Progenitor cell of endocrine pancreas (in vitro differentiated cells): ENCODE measurements at places on chromosomes 1 and 21.
A peak's percentile ranks its signal among the peaks of the same experiment; 100 is the strongest.

DNA sequence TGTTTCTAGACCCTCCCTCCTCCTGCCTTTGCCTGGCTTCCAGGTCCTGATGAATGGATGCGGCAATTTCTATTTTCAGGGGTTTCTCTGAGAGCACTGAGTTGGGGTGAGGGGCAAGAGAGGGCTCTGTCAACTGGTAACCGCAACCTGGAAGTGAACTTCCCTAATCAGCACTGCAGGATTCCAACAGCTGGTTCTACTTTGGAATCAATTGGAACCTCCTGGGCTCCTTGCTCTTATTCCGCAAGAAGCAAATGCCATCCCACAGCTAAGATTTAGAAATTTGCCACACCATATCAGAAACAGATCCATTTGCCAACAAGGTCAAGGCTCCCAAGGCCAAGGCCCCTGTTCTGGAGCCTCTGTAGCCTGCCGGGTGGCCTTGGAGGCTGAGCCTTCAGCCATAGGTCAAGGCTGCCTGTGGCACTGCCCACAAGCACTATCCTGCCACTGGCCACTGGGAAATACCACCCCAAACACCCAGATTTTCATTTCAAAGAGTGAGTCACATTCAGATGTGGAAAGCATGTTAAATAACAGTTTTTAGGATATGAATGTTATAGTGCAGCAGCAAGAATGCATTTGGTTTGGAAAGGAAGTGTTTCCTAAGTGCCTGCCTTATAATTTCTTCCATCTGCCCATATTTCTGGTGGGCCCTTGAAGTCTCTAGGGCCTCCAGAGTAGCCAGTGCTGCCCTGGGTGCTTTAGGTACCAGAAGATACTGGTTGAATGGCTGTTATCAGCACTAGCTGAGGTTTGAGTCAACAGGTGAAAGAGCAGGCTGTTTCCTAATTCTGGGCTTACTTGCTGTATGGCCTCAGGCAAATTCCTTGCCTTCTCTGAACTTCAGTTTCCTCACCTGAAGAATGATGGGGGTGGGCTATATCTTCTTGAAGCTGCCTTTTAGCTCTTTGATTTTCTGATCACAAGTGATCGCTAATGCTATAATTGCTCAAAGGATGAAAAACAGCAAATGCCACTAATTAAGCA lies 56.3 kb upstream of the JUN start:
- no peak for DNase-seq
- H3K27me3 ChIP-seq = peaks cover 11% of the 10 kb centered on the region
- no peaks in the 10 kb centered on the region for H3K4me1 ChIP-seq
- no peak overlapping the region for H3K4me3 ChIP-seq
- no peak overlapping the region for H3K27ac ChIP-seq
- H3K36me3 ChIP-seq = no peaks in the 10 kb centered on the region

DNA sequence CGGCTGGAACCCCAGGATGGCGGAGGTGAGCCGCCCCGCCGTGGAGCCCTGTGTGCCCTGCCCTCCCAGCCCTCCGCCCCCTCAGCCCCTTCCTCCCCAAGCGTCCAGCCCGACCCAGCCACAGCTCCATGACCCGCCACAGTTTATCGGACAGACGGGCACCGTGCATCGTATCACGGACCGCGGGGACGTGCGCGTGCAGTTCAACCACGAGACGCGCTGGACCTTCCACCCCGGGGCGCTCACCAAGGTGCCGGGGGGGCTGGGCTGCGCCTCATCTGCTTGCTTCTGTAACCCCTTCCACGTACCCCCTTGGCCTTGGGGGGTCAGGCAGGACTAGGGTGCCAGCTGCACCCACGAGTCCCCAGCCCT lies 6.6 kb upstream of the MMP23B start:
- H3K4me3 ChIP-seq = no peak overlapping the region
- DNase-seq = no peak
- H3K4me1 ChIP-seq = no peaks in the 10 kb centered on the region

DNA sequence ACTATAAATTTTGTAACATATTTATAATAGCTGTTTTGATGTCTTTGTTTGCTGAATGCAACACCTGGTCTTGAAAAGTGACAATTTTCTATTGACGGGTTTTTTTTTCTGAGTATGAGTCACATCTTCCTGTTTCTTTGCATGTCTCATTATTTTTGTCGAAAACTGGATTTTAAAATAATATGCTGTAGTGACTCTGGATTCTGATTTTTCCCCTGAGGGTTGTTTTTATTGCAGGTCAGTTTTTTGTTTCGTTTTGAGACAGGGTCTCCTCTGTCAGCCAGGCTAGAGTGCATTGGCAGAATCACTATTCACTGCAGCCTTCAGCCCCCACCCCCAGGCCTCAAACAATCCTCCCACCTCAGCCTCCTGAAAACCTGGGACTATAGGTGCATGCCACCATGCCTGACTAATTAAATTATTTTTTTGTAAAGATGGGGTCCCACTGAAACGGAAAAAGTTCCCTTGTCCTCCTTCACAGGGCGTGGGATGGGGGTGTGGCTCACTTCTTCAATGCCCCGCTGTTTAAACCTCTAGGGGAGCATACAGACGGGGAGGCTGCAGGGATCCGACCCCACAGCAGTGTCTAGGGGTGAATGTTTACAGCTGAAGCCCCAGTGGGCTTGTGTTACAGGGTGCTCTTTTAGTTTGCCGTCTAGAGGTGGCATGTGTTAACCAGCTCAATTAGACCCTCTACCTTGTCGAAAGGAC lies 11.3 kb upstream of the PPIE start:
- H3K27me3 ChIP-seq = peaks cover 80% of the 10 kb centered on the region
- DNase-seq = no peak
- no peaks in the 10 kb centered on the region for H3K36me3 ChIP-seq
- H3K27ac ChIP-seq = no peak overlapping the region

GRCh38 chr1:220887520-220888416 lies 8.5 kb downstream of the HLX start:
- H3K27ac ChIP-seq = no peak overlapping the region
- peaks cover 11% of the 10 kb centered on the region for H3K4me1 ChIP-seq
- H3K36me3 ChIP-seq = no peaks in the 10 kb centered on the region
- DNase-seq = no peak

DNA sequence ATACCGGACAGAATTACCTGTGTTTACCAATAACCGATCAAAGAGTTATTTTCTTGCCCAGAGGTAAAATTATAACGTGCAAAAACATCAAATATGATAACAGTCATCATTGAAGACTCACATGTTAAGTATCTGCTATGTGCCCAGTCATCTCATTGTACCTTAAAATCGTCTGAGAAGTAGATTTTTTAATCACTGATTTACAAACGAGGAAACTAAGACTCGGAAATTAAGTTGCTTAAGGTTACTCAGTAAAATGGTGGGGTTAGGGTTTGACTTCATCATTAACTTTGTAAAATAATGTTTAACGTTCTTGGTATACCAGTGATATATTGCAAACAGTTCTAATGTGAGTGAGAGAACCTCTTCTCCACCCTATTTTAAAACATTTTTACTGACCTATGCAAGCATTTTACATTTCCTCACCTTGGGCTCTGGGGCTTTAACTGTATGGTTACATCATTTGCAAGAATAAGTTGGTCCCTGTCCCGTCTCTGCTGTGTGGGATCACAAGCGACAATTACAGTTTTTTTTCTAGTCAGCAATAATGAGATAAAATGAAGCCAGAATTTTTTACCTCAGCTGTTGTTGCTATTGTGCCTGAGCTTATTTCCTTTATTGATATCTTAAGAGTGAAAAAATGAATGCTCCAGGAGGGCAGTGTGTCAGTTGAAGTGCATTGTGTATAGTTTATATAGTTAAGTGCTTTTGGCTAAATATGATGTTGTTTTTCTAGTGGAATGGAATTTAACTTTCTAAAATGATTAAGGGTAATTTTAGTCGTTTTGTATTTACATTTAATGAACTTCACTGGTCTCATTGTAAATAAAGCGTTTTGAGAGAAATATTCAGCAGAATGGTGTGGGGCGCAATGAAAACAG lies 2.7 kb downstream of the RPRD2 start:
- H3K4me3 ChIP-seq = peak overlapping the region; percentile 100
- peak overlapping the region; percentile 99 for H3K27ac ChIP-seq
- DNase-seq = no peak
- H3K4me1 ChIP-seq = peaks cover 27% of the 10 kb centered on the region
- no peaks in the 10 kb centered on the region for H3K27me3 ChIP-seq

DNA sequence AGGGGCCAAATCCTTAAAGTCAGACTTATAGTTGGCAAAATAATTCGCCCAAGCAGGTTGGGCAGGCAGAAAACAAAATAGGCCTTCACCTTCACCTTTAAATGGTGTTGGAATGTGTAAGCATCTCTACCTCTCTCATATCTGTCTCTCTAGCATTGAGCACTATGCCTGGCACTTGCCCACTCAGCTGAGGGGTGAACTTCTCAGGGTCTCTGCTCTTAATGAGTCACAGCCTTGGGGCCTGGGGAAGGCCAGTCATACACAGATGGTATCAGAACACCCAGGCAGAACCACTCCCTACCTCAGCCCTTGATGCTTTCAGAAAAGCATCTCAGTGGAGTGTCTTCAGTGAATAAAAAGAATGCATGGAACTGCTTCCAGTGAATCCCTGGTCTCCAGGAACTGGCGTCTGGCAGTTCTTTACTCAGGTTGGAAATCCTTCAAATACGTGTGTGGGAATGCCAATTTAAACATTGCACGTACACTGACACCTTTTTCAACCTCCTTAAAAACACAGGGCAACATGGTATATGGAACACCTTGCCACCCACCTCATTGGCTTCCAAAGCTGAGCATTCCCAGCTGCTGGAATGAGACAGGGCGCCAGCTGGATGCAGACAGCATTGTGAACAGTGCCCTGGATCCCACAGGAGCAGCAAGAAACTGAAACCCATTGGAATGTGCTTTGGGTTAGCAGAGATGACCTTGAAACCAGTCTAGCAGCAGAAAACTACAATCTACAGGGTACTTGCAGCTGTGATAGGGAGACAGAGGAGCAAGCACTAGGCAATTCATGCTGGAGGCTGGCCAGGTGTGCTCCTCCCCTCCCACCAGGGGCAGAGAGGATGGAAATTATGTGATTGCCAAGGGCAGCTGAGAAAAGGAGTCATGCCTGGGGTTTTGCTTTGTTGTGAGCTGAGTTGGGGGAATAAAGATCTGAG lies 30.0 kb downstream of the ZNF697 start:
- H3K4me3 ChIP-seq = no peak overlapping the region
- H3K4me1 ChIP-seq = no peaks in the 10 kb centered on the region
- no peaks in the 10 kb centered on the region for H3K27me3 ChIP-seq
- no peak for DNase-seq
- peaks cover 13% of the 10 kb centered on the region for H3K36me3 ChIP-seq

- peak overlapping the region; percentile 77 for H3K27ac ChIP-seq
- peaks cover 11% of the 10 kb centered on the region for H3K4me1 ChIP-seq
- H3K27me3 ChIP-seq = peaks cover 2% of the 10 kb centered on the region
- no peaks in the 10 kb centered on the region for H3K36me3 ChIP-seq
- H3K4me3 ChIP-seq = no peak overlapping the region
Measured at GRCh38 chr1:92968138-92969032, 7.1 kb upstream of the DIPK1A start.

GRCh38 chr1:226792368-226792767 lies 53.3 kb upstream of the ITPKB start:
- H3K36me3 ChIP-seq = no peaks in the 10 kb centered on the region
- no peak overlapping the region for H3K27ac ChIP-seq
- no peak for DNase-seq
